ENCODE measurements at places on chromosomes 3 and 15. TPM values are rescaled to one million over a fixed set of nuclear protein-coding genes. Genes with fewer than 3 reads are reported as not detected.

GHRL gene
- not detected for total RNA-seq

ZCWPW2 gene
- total RNA-seq: 1.0 TPM

DNA sequence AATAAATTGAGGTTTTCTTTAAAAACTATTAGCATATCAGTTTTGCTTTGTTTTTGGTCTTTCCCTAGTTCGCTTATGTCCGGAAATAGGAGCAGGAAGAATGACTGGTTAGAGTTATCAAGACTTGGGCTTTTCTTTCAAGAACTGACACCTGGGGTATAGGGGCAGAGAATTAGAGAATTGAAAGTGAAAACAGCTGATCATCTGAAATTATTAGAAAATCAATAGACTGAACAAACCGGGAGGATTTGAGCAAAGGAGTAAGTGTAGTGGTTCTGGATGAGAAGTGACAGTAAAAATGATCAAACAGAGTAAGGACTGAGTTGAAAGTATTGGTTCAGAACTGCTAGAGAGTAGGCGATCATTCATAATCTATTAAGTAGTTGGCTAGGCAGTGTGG, 6.0 kb downstream of the MINDY2 start:
- no peak for DNase-seq
- H3K27me3 ChIP-seq: no peaks in the 10 kb centered on the region
- H3K36me3 ChIP-seq: peaks cover 11% of the 10 kb centered on the region

GRCh38 chr3:183449791-183450190, 21.4 kb upstream of the MCF2L2 start:
- H3K4me1 ChIP-seq: peaks cover 16% of the 10 kb centered on the region
- no peak overlapping the region for H3K4me3 ChIP-seq
- H3K36me3 ChIP-seq: peaks cover 8% of the 10 kb centered on the region

Data from MCF 10A (cell line).